Stimulated activated CD8-positive, alpha-beta memory T cell treated with anti-CD3 and anti-CD28 coated beads, Interleukin-2, amount 100 ng/mL, for 1 hour (primary cell): ENCODE measurements at places on chromosomes 16 and 17.

DNA sequence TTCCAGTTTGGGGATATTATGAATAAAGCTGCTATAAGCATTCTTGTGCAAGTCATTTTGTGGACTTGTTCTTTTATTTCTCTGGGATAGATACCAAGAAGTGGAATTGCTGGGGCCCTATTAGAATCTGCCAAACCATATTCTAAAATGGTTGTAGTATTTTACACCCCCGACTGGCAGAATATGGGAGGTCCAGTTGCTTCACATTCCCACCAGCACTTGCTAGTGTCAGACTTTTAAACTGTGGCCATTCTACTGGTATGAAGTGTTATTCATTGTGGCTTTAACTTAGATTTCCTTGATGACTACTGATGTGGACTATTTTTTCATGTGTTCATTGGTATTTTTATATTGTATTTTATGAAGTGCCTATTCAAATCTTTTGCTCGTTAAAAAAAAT lies 18.1 kb upstream of the NUP93 start:
- DNase-seq, result no peak

- no peak for DNase-seq
Measured at GRCh38 chr16:66705790-66706505, 9.4 kb upstream of the CMTM4 start.

DNA sequence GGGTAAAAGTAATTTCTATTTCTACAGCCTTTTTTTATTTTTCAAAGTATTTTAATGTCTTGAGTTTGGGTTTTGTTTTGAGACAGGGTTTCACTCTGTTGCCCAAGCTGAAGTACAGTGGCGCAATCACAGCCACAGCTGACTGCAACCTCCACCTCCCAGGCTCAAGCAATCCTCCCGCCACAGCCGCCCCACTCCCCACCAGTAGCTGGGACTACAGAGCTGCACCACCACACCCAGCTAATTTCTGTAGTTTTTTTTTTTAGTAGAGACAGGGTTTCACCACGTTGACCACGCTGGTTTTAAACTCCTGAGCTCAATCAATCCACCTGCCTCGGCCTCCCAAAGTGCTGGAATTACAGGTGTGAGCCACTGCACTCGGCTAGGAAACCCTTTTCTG lies 44.0 kb downstream of the TUBD1 start:
- no peak for DNase-seq

- no peak for DNase-seq
Measured at GRCh38 chr16:25155553-25156460, 44.3 kb downstream of the LCMT1 start.

- no peak for DNase-seq
Measured at GRCh38 chr17:41519501-41520224, 973 bp upstream of the KRT15 start.

DNA sequence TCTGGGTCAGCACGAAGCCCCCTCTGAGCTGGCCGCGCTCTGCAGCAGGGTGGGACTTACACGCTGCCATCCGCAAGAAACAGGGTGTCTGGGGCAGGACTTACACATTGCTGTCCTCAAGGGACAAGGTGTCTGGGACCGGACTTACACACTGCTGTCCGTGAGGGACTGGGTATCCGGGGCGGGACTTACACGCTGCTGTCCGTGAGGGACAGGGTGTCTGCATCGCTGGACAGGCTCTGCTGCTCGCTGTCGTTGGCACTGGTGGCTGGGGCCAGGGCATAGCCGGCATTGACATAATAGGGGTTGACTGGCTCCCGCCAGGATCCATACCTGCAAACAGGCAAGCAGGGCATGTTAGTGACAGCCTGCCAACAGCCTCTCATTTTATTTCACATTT lies 31.4 kb downstream of the PDIA2 start:
- no peak for DNase-seq

- DNase-seq, result no peak
Measured at GRCh38 chr17:63984651-63985386, 12.1 kb upstream of the SCN4A start.

- no peak for DNase-seq
Measured at GRCh38 chr17:39014044-39014794, 47.0 kb upstream of the FBXO47 start.

DNA sequence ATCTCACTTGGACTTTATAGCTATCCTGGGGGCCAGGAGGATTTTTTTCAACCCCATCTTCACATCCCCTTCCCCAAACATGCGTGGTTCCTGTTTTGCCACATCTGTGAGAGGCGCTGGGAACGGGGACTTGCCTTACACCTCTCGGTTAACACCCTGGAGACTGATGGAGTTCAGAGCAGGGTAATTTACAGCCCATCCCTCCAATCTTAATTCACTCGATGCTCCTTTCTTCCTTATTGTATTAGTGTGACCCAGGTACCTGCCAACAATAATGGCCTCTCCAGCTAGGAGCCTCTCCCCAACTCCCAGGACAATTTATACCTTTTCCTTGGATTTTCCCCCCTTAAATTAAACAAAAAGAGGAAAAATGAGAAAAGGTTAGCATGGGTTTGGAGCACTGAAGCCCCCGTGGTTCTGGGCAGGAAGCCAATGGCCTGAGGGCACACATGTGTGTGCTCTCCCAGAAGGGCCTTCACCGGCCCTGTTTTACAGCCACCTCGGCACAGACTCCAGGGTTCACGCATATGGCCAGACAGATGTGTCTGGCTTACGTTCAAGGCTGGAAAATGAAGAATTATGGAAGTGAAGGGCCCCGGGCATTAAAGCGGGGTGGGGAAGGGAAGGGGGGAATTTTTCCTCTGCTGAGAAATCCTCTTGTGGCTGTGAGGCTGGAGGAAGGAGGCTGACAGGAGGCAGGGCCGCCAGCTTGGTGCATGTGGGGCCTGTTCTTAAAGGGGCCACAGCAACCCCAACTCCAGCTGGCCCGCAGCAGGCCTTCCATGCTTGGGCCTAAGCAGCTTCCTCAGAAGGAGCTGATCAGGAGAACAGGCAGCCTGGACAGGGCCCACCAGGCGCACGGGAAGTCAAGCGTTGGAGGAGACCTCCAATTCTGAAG lies 21.4 kb downstream of the HIC1 start:
- no peak for DNase-seq

GRCh38 chr16:50360033-50360778 lies 8.6 kb downstream of the BRD7 start:
- DNase-seq, result no peak

DNA sequence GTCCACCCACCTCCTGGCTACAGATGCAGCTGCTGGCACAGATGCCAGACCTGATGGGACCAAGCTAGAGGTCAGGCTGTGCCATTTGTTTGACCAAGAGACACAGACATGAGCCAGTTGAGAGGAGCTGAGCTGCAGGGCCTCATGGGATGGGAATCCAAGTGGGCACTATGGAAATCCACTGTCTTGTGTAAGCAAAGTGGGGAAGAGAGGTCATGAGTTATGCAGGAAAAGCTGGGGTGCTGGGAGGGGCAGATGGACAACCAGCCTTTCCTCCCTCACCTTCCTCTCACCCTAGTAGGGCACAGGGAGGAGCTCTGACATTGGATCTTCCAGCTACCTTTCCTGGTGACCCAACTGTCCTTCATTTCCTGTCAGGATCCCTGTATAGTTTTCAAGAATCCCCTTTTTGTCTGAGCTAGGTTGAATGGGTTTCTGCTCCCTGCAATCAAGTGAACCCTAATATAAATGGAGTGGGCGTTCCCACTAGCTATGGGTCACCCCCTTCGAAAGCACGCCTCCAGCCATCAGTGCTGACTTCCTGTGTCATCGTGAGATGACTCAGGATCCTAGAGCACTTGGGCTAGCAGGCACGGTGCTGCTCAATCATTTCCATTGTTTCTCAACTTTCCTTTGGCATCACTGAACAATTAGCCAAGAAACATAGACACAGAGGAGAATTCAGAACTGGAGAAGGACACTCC lies 13.6 kb downstream of the ATPAF2 start:
- no peak for DNase-seq

GRCh38 chr17:78826836-78827509 lies 13.6 kb downstream of the USP36 start:
- DNase-seq, result no peak

- no peak for DNase-seq
Measured at GRCh38 chr16:87240211-87241136, 76.7 kb downstream of the C16orf95 start.

DNA sequence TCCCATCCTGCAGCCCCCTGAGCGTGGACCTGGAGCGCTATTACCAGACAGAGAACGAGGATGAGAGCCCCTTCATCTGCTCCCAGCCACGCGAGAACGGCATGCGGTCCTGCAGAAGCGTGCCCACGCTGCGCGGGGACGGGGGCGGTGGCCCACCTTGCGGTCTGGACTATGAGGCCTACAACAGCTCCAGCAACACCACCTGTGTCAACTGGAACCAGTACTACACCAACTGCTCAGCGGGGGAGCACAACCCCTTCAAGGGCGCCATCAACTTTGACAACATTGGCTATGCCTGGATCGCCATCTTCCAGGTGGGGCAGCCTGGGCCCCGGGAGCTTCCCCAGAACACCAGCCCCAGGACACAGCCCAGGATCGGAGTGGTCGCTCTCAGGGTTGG lies 12.0 kb downstream of the CACNA1G start:
- DNase-seq, result no peak

DNA sequence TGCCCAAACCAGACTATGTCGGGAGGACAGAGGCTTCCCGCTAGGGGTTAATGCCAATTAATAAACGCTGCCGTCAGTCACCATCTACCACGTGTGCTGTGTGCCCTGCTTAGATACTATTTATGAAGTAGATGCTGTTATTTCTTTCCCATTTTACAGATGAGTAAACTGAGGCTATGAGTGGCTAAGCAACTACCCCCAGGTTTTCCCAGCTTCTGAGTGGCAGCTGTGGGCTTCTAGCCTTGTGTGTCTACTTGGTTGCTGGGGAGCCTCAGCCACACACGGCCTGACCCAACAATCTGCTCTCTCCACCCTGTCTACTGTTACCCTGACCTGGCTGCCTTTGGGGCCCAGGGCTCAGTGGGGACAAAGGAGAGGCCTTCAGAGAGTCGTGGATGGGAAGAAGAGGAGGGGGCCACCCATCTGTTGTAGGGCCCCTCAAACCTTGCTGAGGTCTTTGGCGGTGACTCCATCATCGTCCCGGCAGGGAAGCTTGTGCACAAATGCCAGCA lies 7.1 kb downstream of the GIT1 start:
- no peak for DNase-seq

DNA sequence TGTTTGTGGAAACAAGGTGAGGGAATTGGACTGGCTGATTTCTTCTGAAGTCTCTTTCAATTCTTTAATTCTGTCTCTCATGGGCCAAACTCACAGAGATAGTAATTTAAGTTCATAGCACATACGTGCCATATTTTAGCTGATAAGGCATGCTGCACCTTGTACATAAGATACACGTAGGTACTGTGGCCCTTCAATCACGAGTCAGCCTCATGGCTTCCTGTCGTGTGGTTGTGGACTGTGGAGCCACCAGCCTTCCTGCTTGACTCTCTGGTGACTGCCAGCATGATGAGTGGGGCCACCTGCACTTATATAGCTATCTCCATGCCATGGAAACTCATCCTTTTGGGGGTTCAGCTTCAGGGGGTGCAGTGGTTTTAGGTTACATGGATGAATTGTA lies 25.1 kb downstream of the KSR1 start:
- DNase-seq, result no peak

GRCh38 chr17:19237389-19238166 lies 412 bp downstream of the EPN2 start:
- DNase-seq, result no peak

DNA sequence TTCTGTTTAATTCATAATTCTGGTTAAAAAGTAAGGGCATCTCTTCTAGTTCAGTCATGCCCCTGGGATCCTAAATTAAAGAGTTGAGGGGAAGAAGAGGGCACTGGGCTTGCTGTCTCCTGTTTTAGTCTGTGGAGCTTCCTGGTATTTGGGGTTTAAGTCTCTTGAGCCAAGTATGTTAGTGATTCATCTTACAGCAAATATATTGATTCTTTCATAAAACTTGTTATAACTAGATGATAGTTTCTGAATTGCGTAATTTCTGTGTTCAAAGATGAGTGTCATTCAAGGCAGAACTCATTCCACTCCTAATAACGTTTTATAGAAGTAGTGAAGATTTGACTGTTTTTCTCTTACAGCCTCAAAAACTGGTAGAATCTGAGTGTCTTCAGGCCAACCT lies 1.7 kb downstream of the TXNDC17 start:
- no peak for DNase-seq

- no peak for DNase-seq
Measured at GRCh38 chr16:58789351-58789750, 55.2 kb upstream of the GOT2 start.

DNA sequence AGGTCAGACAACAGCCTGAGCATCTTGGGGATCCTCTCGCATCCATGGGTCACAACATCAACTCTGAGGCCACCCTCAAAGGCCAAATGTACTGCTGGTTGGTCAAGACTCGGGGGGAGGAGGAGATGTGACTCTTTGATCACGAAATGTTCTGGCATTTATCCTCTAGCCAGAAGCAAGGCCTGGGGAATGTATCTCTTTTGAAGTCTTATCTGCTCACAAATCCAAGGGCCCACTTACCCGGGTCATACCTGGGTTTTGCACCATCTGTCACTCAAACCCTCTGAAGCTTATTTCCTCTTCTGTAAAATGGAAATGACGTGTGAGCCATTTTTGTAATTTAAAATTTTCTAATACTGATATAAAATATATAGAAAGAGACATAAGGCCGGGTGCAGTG lies 13.2 kb downstream of the CA7 start:
- DNase-seq, result no peak

DNA sequence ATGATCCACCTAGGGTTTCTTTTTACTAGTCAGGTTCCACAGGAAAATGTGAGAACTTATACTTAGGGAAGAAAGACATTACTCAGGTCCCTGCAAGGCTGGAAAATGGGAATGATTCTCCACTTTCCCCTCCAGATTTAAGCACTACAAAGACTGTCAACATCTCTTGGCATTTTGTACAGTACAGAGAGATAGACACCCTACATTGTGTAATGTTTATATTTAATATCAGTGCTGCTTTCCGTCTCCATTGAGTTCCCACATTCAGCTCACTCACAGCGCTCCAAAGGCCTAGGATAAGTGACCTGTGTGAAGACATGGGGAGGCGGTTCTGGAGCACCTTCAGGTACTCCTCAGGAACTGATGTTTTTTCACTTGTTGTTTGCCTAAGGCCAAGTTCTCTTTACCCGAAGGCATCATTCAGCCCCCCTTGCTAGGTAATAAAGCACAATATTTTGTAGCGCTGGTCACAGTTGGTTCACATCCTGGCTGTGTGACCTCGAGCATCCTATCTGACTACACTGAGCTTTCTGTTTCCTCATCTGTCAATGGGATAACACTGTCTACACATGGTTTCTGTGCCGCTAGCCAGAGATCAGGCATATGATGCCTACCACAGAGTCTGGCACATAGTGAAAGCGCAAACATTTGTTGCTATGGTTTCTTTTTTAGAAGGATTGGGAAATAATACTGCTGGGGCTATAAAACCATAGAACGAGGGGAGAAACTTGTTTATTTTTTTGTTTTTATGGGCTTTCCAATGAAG lies 226.6 kb downstream of the ZFHX3 start:
- no peak for DNase-seq

- DNase-seq, result no peak
Measured at GRCh38 chr17:55411463-55411855, 10.2 kb downstream of the MMD start.
